ENCODE measurements at places on chromosomes 4 and X. TPM values are rescaled to one million over a fixed set of nuclear protein-coding genes. Genes with fewer than 3 reads are reported as not detected.
A peak's percentile ranks its signal among the peaks of the same experiment; 100 is the strongest.

GRCh38 chrX:56764975-56765791 lies 36.1 kb downstream of the NBDY start:
- DNase-seq = peak; percentile 73

DNA sequence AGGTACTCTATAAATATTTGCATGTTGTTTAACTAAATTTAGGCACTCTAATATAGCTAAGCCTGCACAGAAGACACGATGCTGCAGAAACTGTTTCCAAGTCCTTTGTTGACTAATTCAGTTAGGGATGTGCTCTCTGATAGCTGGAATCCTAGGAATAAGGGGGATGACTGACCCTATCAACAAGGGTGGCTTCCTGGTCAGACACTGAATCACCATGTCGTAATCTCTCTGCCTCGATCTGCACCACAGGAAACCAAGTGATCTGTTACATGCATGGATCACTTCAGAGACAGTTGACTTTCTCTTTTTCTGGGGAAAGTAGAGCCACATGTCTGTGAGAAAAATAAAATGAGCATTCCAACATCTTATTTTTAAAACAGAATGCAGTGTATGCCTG lies 169.1 kb downstream of the GUCY2F start:
- no peak for DNase-seq

- no peak for DNase-seq
These were observed 75.1 kb downstream of the ADGRL3 start for GRCh38 chr4:61275241-61275640.

The FAM156B gene
- 35.6 TPM for total RNA-seq

The SMR3B gene
- not detected for total RNA-seq
